ENCODE measurements at places on chromosomes 2 and 18. TPM values are rescaled to one million over a fixed set of nuclear protein-coding genes. Genes with fewer than 3 reads are reported as not detected.

The OR6B2 gene
- not detected for polyA plus RNA-seq

The RPRM gene
- polyA plus RNA-seq = 17.0 TPM

The ZNF516 gene
- polyA plus RNA-seq = 53.3 TPM

The ATP6V1C2 gene
- 1.7 TPM for polyA plus RNA-seq

The POLE4 gene
- 87.1 TPM for polyA plus RNA-seq

The INPP4A gene
- polyA plus RNA-seq = 12.5 TPM

The EVA1A gene
- polyA plus RNA-seq = 6.7 TPM

The PRKAG3 gene
- 44.4 TPM for polyA plus RNA-seq

The FEV gene
- polyA plus RNA-seq = 0.58 TPM

The KIF1A gene
- 4.4 TPM for polyA plus RNA-seq

DNA sequence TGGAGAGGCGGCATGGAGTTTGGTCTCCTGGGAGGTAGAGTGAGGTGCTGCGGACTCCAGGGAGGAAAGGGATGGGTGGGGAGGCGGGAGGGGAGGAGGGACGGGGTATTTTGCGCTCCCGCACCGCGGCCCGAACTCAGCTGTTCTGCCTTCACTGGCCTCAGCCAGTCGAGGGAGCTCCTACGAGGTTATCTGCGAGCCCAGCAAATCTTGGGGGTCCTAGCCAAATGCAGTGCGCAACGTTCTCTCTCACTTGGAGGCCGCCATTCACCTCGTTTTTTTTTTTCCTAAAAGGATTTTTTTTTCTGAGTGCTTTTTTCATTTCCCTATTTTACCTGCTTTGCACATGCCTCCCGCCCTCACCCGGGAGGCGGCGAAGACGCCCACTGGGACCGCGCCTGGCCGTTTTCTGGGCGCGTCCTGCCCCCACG is 877 bp upstream of the BCL2L11 start:
- peak; percentile 26 for DNase-seq

DNA sequence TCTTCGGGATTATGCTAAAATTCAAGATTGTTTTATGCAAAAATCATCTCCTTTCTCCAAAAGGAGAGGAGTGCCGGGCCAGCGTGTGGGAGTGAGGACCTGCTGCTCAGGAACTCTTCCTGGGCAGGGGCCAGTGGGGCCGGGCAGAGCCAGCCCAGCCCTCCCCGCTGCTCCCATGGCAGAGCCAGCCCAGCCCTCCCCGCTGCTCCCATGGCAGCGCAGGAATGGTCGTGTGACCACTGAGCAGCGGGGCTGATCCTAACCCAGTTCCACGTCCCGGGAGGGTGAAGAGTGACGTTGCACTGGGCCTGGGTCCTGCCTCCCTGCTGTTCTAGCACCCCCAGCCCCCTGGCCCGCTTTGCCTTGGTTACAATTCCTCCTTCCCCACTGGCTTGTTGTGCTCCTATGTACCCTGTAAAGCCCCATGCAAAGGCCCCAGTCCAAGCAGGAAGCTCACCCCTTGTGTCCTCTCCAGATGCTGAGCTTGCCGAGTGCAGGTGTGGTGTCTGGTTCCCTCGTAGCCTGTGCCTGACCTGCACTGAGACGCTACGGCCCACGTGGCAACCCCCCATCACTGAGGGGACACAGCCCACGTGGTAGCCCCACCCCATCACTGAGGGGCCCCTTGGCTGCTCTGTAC is 11.4 kb upstream of the NEU4 start:
- DNase-seq = no peak

GRCh38 chr2:145800151-145801091 is 1280.5 kb upstream of the ZEB2 start:
- no peak for DNase-seq

DNA sequence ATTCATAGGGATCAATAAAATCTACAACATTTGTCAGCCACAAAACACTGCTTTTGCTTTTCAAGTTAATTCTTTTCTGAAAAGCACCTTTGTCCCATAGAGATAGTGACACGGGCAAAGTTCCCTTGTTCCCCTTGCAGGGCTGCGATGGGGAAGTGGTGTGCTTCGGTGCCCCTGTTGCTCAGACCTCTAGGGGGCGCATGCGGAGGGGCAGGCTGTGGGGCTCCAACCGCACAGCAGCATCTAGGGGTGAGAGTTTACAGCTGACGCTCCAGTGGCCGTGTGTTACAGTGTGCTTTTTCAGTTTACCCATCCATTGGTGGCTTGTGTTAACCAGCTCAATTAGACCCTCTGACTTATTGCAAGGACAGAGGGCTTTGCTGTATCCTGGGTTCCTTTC is 1432.2 kb upstream of the ACVR2A start:
- DNase-seq = no peak

DNA sequence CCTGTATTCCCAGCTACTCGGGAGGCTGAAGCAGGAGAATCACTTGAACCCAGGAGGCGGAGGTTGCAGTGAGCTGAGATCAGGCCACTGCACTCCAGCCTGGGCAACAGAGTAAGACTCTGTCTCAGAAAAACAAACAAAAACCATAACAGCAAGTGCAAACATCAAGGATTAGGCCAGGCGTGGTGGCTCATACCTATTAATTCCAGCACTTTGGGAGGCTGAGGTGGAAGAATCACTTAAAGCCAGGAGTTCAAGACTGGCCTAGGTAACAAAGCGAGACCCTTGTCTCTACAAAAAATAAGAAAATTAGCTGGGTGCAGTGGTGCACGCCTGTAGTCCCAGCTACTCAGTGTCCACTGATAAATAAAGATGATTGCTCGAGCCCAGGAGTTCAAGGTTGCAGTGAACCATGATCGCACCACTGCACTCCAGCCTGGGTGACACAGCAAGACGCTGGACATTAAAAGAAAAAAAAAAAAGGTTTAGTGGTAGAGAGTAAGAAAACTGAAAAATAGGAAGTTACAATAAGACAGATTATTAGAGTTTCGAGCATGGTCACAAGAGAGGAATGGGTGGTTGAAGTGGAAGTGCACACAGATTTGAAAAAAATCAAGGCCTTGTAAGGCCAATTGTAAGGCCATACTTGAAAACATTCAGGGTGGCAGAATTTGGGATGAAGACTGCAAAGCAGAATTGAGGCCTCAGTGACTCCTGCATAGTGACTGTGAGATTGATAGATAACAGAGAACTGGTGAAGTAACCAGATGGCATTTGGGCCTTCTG is 6.4 kb upstream of the KCMF1 start:
- no peak for DNase-seq

GRCh38 chr2:151481744-151482143 is 72.0 kb downstream of the RIF1 start:
- no peak for DNase-seq

- no peak for DNase-seq
Observed at GRCh38 chr18:9691235-9691634, 16.9 kb upstream of the RAB31 start.

DNA sequence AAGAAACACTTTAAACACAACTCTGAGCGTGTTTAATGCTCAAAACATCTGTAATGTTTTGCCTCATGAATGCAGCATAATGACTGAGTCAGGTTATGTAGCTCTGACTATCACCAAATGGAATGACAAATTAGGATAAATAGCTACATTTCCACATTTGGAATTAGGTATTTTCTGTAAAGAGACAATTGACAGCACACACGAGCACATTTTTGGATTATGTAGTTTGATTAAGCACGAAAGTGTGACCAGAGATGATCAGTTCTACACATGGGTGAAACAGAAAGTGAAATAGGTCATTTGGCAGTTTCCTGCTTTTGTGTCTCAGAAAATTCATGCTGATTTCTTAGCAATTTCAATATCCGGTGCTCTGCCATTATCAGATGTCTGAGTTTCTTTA is 29.0 kb downstream of the LPIN1 start:
- no peak for DNase-seq

DNA sequence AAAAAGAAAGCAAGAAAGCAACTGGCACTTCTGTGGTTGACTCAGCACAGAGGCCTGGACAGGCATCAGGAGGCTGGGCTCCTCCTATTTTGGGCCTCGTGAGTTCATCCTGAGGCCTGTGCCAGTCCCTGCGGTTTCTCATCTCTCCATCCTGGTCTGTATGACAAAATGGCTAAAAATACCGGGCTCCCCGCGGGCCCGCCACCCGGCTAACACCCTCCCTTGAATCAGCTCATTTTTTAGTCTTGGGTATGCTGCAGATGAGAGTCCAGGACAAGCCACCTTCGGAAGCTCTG is 62.3 kb upstream of the YWHAQ start:
- no peak for DNase-seq

- DNase-seq = no peak
Observed at GRCh38 chr2:134290358-134290757, 36.5 kb downstream of the MGAT5 start.

- peak; percentile 79 for DNase-seq
Observed at GRCh38 chr2:120318626-120319025, 27.3 kb upstream of the INHBB start.

DNA sequence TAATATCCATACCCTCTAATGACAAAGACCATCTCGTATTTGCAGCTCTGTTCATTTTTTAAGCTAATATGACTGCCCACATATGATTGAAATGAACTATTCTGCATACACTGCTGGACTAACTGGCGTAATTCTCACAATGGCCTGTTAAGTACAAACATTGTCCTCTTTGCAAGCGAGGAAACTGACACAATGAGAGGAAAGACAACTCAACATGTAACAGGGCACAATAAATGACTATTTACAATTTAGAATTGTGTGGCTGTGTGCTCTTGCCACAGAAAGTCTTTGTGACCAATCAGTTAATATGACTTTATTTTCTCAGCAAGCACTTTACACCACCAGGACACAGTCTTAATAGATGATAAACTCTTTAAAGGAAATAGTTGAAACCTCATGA is 498.0 kb downstream of the CNTNAP5 start:
- DNase-seq = no peak

DNA sequence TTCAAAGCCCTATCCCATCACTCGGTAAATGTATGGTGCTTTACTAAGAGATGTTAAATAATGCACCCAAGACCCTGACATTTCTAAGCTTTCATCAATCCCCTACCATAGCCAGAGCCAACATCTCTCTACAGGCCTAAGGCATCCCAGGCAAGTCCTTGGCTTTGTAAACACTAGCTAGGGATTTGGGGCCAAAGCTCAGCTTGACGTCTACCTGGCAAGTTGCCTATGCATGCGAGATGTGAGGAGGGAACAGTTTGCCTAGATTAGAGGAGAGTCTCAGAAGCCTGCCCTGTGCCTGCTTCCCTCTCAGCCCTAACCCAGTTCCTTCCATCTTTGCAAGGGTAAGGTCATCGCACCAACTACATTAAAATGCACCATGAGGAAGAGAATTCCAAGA is 221.5 kb upstream of the NCKAP5 start:
- DNase-seq = no peak

DNA sequence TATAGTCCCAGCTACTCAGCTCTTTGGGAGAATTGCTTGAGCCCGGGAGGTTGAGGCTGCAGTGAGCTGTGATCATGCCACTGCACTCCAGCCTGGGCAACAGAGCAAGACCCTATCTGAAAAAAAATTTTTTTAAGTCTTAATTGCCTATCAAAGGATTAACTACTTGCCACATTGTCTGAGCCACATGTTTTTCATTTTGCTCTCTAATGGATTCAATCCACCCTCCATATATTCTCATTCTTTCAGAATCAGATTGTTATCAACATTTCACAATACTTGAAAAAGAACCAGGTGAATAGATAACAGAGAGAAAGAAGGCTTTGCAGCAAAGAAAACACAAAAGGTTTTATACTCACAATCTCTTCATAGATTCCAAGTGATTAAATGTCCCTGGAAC is 61.0 kb downstream of the PXDN start:
- no peak for DNase-seq

DNA sequence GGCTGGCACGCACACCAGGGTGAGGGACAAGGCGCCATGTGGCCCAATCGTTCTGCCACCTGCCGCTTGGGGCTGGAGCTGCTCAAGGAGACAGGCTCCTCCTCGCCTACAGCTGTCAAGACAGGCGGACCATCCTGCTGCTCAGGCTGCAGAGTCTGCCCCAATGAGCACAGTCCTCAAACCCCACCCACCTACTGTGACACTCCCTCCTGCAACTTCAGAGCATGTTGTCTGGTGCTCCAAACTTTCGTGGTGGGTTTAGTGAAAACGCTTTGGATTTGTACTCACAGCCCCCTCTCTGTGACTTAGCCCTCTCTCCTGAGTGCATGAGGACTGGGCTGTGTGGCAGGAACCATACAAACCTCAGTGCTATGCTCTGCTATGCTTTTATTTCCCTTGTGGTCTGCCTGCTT is 23.2 kb upstream of the SLC35F6 start:
- DNase-seq = no peak

DNA sequence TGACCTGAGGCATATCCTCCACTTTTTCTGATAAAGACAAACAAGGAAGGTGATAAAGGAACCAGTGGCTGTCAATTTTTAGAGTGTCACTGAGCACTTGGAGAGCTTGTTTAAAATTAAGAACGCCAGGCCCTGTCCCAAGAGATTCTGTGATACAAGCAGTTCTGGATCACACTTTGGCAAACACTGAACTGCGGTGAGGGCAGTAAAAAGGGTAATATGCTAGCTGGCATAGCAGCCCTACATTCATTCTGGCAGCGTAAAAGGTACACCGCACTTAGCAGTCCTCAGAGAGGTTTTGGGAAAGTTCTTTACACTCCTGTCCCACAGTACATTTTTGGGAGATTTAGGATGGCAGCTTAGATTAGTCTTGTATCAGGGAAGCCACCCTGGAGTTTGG is 101.3 kb upstream of the CCDC150 start:
- no peak for DNase-seq

DNA sequence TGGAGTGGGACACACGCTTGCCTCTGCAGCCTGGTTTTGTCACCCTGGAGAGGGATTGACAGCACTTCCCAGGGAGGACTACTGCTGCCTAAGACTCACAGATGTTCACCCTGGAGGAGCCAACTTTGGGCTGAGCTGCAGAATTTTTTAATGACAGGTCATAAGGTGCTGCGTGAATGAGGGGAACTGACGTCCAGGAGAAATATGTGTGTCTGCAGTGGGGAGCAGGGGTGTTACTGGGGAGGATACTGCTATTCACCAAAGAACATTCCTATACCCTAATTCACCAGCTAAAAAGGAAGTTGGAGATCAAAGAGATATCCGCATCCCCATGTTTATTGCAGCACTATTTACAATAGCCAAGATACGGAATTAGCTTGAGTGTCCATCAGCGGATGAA is 144.4 kb downstream of the MGAT5 start:
- no peak for DNase-seq

DNA sequence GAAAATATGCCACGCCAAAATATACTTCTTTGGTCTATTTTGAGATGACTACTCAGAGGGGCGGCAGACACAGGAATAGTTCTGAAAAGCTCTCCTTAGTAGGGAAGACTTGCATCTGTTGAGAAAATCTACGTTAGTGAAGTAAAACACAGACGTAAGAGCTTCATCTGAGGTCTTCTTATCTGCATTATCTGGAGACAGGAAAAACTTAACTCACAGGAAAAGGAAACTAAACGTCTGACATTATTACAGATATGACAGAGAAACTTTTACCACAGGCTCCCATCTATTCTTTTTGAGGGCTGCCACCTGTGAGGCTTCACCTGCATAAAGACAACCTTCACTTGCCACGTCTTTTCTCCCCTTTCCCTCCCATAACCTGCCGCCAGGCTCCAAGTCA is 1295.7 kb downstream of the LRP1B start:
- DNase-seq = no peak

DNA sequence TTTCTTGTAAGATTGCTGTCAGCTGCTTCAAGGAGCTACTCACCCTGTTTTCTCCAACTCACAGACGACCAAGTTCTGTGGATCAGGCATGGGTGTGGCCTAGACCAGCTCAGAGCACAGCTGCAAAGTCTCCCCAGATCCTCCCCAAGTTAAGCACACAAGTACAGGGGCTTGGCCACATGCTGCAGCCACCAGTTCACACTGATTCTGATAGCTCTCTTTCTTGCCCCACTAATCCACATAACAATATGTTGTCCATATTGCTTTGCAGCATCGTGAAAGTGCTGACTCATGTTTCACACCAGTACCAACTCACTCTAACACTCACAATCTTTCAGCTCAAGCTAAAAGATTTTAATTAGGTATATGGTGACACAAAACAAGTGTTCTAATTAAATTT is 437.0 kb downstream of the PARD3B start:
- DNase-seq = no peak
